ENCODE measurements at places on chromosomes 4 and X.

- DNase-seq: no peak
Observed at GRCh38 chrX:119229253-119229615, 6.9 kb upstream of the PGRMC1 start.

- DNase-seq: no peak
Observed at GRCh38 chr4:114386637-114387233, 211.9 kb upstream of the UGT8 start.

DNA sequence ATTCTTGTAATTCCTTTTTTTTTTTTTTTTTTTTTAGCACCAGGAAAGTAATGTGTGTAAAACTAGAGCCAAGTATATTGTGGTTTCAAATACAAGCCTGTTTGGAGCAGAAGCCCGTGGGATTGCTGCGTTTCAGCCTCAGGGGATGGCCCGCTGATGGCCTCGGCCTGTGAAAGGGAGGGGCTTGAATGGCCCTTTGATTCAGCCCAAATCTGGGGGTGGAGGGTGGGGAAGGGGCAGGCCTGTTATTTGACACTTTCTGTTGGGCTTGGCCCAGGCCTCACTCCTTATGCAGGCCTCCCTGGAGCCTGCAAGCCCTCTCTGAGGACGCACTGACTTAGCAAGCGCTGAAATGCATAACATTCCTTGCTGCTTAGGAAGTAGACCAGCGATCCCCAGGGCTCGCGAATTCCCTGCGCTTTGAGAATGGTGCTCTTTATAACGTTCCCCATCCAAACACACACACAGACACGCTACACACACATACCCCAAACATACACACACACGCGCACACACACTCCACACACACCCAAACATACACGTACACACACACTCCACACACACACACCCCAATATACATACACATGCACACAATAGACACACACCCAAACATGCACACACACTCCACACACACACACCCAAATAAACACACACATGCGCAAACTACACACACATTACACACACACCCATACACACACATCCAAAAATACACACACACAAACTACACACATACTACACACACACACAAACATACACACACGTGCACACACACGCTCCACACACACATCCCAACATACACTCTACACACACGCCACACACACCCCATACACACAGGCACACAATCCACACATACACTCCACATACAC, 29.6 kb downstream of the TLR10 start:
- DNase-seq: no peak

DNA sequence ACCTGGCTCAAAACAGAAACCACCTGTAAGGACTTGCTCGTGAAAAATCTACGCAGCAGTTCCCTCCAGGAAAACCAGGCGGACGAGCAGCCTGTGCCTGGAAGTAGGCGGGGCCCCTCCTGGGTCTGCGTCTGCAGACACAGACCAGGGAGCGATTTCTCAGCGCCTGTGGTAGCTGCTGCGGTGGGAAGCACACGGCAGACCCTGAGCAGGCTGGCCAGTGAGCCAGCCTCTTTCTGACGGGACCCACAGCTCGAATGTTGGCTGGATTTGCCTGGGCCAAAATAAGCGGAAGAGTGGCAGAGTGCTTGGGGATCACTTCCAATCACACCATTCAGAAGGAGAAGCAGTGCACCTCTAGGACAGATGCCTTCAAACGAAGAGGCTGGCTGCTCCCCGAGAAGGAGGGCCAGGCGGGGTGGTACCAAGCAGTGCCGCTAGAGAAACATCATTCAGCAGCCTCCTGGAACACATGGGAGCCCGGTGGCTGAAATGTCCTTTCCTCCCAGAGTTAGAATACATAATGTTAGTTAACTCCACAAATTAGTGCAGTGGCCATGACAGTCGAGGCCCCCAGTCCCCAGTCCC, 85.9 kb downstream of the GATB start:
- no peak for DNase-seq

DNA sequence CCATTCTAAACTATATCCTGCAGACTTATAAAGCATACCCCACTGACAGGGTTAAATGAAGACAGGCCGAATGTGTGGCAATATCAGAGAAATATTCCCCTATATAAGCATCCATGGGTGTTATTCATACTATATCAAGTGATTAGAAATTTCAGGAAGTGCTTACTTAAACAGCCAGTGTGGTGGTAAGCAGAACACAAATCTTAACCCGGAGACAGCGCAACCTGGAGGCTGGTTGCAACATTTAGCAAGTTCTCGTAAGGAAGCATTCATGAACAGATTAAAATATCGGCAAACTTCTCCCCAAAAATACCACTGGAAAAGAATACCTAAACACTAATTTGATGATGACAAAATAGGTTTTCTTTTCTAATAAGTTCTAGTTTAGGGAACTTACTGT, 261.2 kb downstream of the CBLL2 start:
- no peak for DNase-seq

GRCh38 chr4:141127884-141128283, 5.4 kb downstream of the RNF150 start:
- no peak for DNase-seq

DNA sequence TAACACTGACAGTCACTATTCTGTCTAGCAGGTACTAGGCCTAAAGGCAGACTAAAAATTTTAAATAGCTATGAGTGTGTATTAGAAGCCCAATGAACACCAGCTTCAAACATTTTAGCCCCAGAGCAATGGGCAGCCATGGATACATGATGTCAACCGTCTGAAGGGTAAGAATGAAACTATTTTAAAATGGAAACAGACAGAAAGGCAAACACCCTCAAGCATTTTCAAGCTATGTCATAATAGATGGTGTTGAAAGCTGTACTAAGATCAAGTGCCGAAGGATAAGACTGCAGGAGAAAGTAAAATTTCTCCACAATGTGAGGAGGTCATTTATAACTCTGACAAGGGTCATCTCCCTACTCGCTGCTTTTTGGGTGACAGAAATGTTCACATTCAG, 225.0 kb downstream of the COL25A1 start:
- no peak for DNase-seq

GRCh38 chr4:167119392-167119791, 114.9 kb downstream of the SPOCK3 start:
- DNase-seq: no peak
